ENCODE measurements at places on chromosomes 11 and 22.

- no peaks in the 10 kb centered on the region for H3K27me3 ChIP-seq
- no peak overlapping the region for H3K27ac ChIP-seq
- no peaks in the 10 kb centered on the region for H3K36me3 ChIP-seq
- H3K4me1 ChIP-seq = no peaks in the 10 kb centered on the region
- no peak overlapping the region for H3K4me3 ChIP-seq
- no peak for DNase-seq
Measured at GRCh38 chr11:59261150-59261549, 48.4 kb upstream of the MPEG1 start.

DNA sequence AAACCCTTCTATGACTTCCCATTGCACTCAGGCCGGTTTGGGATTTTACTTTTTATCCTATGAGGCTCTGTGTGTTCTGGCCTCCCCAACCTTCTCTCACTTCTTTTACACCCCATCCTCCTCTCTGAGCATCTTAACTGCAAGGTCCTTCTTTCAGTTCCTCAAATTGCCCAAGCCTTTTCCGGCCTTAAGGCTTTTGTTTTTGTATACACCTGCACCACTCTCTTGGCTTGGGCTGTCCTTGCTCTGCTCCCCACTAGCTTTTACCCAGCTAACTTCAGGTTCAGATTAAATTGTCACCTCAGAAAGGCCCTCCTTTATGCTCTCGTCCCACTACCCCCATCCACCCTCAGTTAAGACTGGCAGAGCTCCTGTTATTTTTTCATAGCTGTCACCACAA, 55.5 kb downstream of the FAM83F start:
- H3K27ac ChIP-seq = no peak overlapping the region
- no peak for DNase-seq
- H3K4me1 ChIP-seq = peaks cover 3% of the 10 kb centered on the region
- no peaks in the 10 kb centered on the region for H3K36me3 ChIP-seq
- H3K4me3 ChIP-seq = no peak overlapping the region

- H3K27me3 ChIP-seq = no peaks in the 10 kb centered on the region
- H3K27ac ChIP-seq = no peak overlapping the region
- no peak for DNase-seq
- no peaks in the 10 kb centered on the region for H3K36me3 ChIP-seq
Measured at GRCh38 chr11:28777126-28777525, 668.9 kb downstream of the METTL15 start.

GRCh38 chr11:27061461-27061821, 20.8 kb downstream of the BBOX1 start:
- H3K27me3 ChIP-seq = 0 out of 2 replicates have a peak, but pooled peaks cover 2% of the 10 kb centered on the region
- H3K4me3 ChIP-seq = no peak overlapping the region
- H3K36me3 ChIP-seq = no peaks in the 10 kb centered on the region
- no peak overlapping the region for H3K27ac ChIP-seq

Data from HCT116 (cell line).